ENCODE measurements at places on chromosomes 6 and 20.

- DNase-seq, result no peak
Observed at GRCh38 chr20:57650266-57650665, 30.0 kb upstream of the ZBP1 start.

- peak; percentile 31 for DNase-seq
Observed at GRCh38 chr6:6191476-6191875, 129.0 kb downstream of the F13A1 start.

- no peak for DNase-seq
Observed at GRCh38 chr6:149264629-149265028, 52.9 kb upstream of the TAB2 start.

DNA sequence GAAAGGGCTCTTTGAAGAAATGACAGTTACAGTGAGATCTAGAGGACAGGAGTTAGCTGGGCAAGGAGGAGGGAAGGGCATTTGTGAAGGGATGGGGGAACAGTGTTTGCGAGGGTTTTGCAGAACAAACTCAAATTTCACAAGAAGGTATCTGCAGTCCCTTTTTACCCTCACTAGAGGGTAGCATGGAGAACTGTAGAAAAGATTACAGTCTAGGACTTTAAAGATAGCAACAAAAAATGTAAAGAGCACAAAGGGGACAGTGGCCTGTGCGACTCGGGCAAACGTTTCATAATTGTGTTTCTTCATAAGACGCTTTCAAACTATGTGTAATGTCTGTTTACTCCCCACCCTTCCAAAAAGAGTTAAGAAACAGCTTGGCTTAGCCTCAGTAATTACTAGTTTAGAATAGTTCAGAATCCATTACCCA is 21.2 kb upstream of the ASXL1 start:
- peak; percentile 31 for DNase-seq

GRCh38 chr20:63167918-63168520 is 47.9 kb downstream of the YTHDF1 start:
- DNase-seq, result no peak

Measured in RPMI8226 (cell line).